Small intestine (tissue), 16 donors: ENCODE measurements at places on chromosomes 6 and 20. TPM values are rescaled to one million over a fixed set of nuclear protein-coding genes. Genes with fewer than 3 reads are reported as not detected.
A peak's percentile ranks its signal among the peaks of the same experiment; 100 is the strongest.

The CCN6 gene
- polyA plus RNA-seq, result 0.28 TPM

The OARD1 gene
- 42.0 TPM for polyA plus RNA-seq

The ORC3 gene
- 31.6 TPM for polyA plus RNA-seq

The DDO gene
- polyA plus RNA-seq, result 4.4 TPM

The SMPDL3A gene
- polyA plus RNA-seq, result 21.0 TPM

The RGL2 gene
- 69.8 TPM for polyA plus RNA-seq

The TULP1 gene
- polyA plus RNA-seq, result 0.72 TPM

The STX11 gene
- polyA plus RNA-seq, result not detected

The LY6G5C gene
- 3.8 TPM for polyA plus RNA-seq

The ARMC12 gene
- 2.5 TPM for polyA plus RNA-seq

GRCh38 chr20:58965270-58966064 lies 15.6 kb upstream of the NELFCD start:
- no peaks in the 10 kb centered on the region for H3K27me3 ChIP-seq
- H3K4me3 ChIP-seq, result no peak overlapping the region
- no peak for DNase-seq
- H3K36me3 ChIP-seq, result no peaks in the 10 kb centered on the region
- no peak overlapping the region for H3K27ac ChIP-seq

DNA sequence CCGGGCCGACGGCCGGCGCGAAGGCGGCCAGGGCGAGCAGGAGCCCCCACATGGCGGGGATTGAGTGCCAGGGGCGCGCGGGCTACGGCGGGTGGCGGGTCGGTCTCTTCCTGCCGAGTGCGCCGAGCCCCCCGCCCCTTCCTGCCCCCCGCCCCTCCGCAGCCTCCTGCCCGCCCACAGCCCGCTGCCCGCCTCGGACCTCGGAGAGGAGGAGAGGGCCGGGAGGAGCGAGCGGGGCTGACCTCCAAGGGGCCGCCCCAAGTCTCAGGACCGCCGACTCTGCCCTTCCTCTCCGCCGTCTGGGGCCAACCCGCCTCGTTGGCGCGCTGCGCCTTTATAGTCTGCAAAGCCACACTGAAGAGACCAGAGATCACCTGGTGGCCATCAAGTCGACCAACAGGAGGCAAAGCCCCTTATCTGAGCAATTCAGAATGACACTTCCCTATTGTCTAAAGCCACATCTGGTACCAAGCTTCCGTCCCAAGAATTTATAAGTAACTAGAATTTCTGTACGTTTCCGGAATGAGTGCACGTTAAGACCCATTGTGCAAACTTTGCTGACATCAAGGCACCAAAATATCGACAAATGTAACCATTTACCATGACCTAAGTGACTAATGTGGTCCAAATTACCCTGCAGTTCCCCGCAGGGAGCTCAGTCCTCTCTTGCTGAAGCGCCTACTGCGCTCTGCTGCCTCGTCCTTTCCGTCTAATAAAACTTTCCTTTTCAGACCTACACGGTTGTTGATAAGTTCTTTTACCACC lies at the start of gene CPXM1:
TSS of gene CPXM1 (minus strand) at position 107 of the 765 bp plus-strand sequence. CDS start at position 52, 55 bp downstream.
- H3K27ac ChIP-seq, result no peak within 1 kb of the TSS
- no peak within 1 kb of the TSS for H3K4me3 ChIP-seq
- H3K4me1 ChIP-seq, result no peaks in the 10 kb centered on the region
- peaks cover 65% of the 10 kb centered on the region for H3K27me3 ChIP-seq
- DNase-seq, result no peak
- H3K36me3 ChIP-seq, result no peaks in the 10 kb centered on the region

DNA sequence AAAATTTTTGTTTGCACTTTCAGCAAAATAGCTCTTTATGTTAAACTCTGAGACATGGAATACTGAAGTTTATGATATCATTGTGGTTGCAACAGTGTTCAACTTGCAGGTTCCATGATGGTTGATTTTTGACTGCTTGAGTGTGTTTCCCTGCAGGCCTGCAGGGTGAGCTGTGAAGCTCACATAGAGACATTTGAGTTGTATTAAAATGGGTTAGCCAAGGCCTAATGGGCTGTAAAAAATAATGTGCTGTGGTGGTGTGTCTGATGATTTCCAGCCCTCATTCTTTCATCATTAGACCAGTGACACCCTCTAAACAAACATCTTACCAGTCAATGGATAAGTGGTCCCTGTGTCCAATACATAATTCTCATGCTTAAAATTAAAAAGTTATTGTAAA lies 321.4 kb downstream of the FARS2 start:
- no peaks in the 10 kb centered on the region for H3K4me1 ChIP-seq
- H3K27me3 ChIP-seq, result no peaks in the 10 kb centered on the region
- H3K4me3 ChIP-seq, result no peak overlapping the region
- DNase-seq, result no peak

- no peak overlapping the region for H3K27ac ChIP-seq
- no peaks in the 10 kb centered on the region for H3K27me3 ChIP-seq
- DNase-seq, result no peak
- H3K36me3 ChIP-seq, result no peaks in the 10 kb centered on the region
- H3K4me3 ChIP-seq, result no peak overlapping the region
- H3K4me1 ChIP-seq, result no peaks in the 10 kb centered on the region
Measured at GRCh38 chr6:23388086-23388783, 737.8 kb upstream of the NRSN1 start.

- H3K27ac ChIP-seq, result no peak overlapping the region
- DNase-seq, result no peak
- no peaks in the 10 kb centered on the region for H3K27me3 ChIP-seq
- no peaks in the 10 kb centered on the region for H3K4me1 ChIP-seq
Measured at GRCh38 chr20:13205848-13206434, 15.1 kb upstream of the ISM1 start.

GRCh38 chr6:114291428-114291827 lies 51.4 kb downstream of the HS3ST5 start:
- no peaks in the 10 kb centered on the region for H3K4me1 ChIP-seq
- H3K4me3 ChIP-seq, result no peak overlapping the region
- H3K36me3 ChIP-seq, result no peaks in the 10 kb centered on the region
- H3K27me3 ChIP-seq, result no peaks in the 10 kb centered on the region
- no peak for DNase-seq

GRCh38 chr6:22473991-22474682 lies 95.2 kb upstream of the HDGFL1 start:
- no peaks in the 10 kb centered on the region for H3K36me3 ChIP-seq
- H3K4me3 ChIP-seq, result no peak overlapping the region
- no peaks in the 10 kb centered on the region for H3K4me1 ChIP-seq
- H3K27me3 ChIP-seq, result no peaks in the 10 kb centered on the region

DNA sequence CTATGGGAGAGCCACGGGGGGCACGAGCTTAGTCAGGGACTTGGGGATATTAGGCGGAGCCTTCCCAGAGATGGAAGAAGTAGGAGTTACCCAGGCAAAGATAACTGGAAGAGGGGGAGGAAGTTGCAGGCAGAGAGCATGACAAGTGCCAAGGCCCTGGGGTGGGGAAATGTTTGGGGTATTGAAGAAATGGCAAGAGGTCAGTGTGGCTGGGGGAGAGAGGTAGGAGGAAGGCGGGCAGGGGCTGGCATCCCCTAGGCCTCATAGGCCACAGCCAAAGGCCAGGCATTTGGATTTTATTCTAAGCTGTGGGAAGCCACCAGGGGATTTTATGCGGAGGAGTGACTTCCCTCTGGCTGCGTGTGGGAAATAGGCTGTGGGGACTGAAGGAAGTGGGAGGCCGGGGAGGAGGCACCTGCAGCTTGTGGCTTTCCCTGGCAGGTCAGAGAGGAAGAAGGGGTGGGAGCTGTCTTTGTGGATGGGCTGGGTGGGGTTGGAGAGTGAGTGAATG lies 22.7 kb downstream of the SNAI1 start:
- no peak overlapping the region for H3K4me3 ChIP-seq
- no peaks in the 10 kb centered on the region for H3K4me1 ChIP-seq
- H3K27me3 ChIP-seq, result peaks cover 14% of the 10 kb centered on the region
- no peak for DNase-seq
- H3K27ac ChIP-seq, result no peak overlapping the region

GRCh38 chr6:33445119-33445603 lies 9.2 kb upstream of the ZBTB9 start:
- H3K4me3 ChIP-seq, result no peak overlapping the region
- peak overlapping the region; percentile 26 for H3K27ac ChIP-seq
- no peaks in the 10 kb centered on the region for H3K4me1 ChIP-seq

- H3K36me3 ChIP-seq, result no peaks in the 10 kb centered on the region
- no peak overlapping the region for H3K4me3 ChIP-seq
- H3K27me3 ChIP-seq, result peaks cover 6% of the 10 kb centered on the region
- no peaks in the 10 kb centered on the region for H3K4me1 ChIP-seq
- DNase-seq, result no peak
Measured at GRCh38 chr6:27040244-27041042, 207.1 kb upstream of the PRSS16 start.

DNA sequence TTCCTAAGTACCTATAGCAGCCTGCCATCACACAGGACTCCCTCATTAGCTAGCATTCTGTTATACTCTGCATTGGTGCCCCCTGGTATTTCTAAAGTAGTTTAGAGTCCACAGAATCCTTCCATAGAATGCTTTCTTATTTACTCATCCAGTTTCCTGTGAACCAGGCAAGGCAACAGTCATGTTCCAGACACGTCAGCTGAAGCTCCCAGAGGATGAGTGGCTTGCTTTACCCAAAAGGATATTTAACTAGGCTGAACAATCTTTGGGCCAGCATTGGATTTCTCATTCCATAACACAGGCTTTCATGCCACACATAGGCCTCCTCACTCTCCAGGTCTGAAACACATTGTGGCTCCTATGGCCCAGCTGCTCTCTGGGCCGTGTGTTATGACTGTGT lies 203.8 kb upstream of the MAP3K7 start:
- H3K27ac ChIP-seq, result no peak overlapping the region
- no peaks in the 10 kb centered on the region for H3K36me3 ChIP-seq
- no peaks in the 10 kb centered on the region for H3K4me1 ChIP-seq
- DNase-seq, result no peak
- no peaks in the 10 kb centered on the region for H3K27me3 ChIP-seq

DNA sequence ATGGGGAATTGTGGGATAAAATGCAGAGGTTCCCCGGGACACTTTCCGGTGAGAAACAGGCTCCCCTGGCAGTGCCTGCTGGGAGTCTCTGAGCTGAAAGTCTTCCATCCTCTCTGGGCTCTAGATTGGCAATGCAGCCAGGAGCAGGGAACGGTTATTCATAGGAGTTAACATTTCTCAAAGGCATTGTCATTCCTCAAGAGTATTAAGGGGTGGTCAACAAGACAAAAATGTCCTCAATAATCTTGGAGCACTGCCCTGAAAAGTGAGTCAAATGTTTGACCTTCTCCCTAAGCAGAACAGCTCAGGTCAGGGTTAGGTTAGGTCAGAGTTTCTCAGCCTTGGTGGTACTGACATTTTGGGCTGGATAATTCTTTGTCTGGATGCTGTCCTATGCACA lies 13.2 kb downstream of the BPIFB1 start:
- no peaks in the 10 kb centered on the region for H3K4me1 ChIP-seq
- DNase-seq, result no peak
- no peak overlapping the region for H3K4me3 ChIP-seq

GRCh38 chr6:32613475-32613874 lies 23.7 kb upstream of the HLA-DQA1 start:
- H3K4me1 ChIP-seq, result no peaks in the 10 kb centered on the region
- no peak overlapping the region for H3K27ac ChIP-seq
- DNase-seq, result no peak
- H3K4me3 ChIP-seq, result no peak overlapping the region
- no peaks in the 10 kb centered on the region for H3K27me3 ChIP-seq
- H3K36me3 ChIP-seq, result no peaks in the 10 kb centered on the region

DNA sequence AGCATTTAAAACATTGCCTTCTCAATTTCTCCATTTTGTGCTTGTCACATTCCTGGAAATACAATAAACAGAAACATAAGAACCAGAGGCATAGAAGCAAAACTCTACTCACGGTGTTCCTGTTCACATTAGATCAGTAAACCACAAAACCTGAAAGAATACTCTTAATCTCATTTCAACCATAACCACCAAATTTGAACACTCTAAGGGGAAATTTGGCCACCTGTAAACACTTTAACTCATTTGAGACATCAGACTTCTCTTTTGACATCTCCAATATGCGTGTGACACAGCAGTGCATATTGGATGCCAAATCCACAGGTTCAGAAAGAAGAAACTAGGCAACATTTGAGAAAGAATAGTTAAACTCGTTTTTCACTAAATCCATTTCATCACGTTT lies 153.8 kb upstream of the IRAK1BP1 start:
- no peaks in the 10 kb centered on the region for H3K36me3 ChIP-seq
- H3K27me3 ChIP-seq, result no peaks in the 10 kb centered on the region
- no peak for DNase-seq
- no peaks in the 10 kb centered on the region for H3K4me1 ChIP-seq

GRCh38 chr6:37632291-37632690 lies 65.4 kb downstream of the MDGA1 start:
- no peak overlapping the region for H3K4me3 ChIP-seq
- peaks cover 5% of the 10 kb centered on the region for H3K4me1 ChIP-seq
- H3K27me3 ChIP-seq, result peaks cover 18% of the 10 kb centered on the region
- DNase-seq, result no peak
- H3K36me3 ChIP-seq, result no peaks in the 10 kb centered on the region

DNA sequence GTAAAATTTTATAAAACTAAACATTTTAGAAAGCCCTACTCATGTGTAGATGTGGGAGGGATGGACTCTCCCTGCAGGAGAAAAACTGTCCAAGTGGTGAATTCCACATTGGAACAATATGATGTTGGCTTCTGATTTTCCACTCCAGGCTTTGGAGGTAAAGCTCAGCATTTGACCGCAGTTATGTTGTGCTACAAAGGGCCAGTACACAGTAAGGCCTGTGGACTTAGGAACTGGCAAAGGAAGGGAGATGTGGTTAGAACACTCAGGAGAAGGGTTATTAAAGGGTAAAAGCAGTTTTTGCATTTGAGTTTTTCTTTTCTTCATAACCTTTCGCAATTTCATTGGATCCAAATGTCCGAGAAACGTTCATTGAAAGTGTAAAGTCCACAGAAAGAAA lies 150.3 kb upstream of the SASH1 start:
- no peak for DNase-seq
- no peak overlapping the region for H3K4me3 ChIP-seq
- no peak overlapping the region for H3K27ac ChIP-seq

DNA sequence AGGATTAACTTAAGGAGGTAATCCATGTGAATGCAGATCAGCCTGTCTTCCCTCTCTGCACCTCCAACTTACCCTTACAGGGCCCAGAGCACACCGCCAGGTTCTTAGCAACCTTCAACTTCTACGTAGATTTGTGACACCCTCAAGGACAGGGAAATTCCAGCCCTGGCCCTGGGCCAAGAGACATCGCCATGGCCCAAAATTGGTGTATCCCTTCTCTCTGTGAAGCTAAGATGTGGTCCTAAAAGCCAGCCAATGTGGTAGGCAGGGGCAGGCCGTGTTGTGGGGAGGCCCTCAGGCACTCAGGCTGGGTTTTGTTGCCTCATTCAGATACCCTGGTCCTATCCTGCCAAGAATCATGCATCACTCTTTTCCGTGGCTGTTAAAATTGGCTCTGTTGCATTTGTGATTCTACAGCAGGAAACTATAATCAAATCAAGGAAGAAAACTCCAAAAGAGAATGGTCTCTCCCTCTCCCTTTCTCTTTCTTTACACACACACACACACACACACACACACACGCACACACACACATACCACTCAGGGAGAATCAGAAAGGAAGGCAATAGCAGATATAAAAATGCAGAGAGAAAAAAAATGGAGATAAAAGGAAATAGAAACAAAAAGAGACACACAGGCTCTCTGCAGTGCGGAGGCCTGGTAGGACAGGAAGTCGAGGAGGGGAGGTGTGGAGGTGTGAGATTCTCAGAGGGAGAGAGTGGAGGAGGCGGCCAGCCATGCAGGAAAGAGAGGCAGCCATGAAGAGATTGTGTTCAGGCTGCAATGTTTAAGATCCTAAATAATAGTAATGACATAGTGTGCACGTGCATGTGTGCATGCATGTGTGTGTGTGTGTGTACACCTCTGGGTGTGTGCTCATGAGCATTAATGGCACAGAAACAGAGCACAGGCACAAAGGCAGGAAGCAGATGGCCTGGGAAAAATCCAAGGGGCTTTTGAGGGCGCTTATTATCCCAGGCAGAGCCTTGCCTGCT lies 201.8 kb upstream of the LRFN2 start:
- no peaks in the 10 kb centered on the region for H3K4me1 ChIP-seq
- H3K27ac ChIP-seq, result peak overlapping the region; percentile 30
- no peaks in the 10 kb centered on the region for H3K27me3 ChIP-seq
- no peaks in the 10 kb centered on the region for H3K36me3 ChIP-seq
- H3K4me3 ChIP-seq, result no peak overlapping the region
